H1 (cell line): ENCODE measurements at places on chromosomes 12 and 14. TPM values are rescaled to one million over a fixed set of nuclear protein-coding genes. Genes with fewer than 3 reads are reported as not detected.

Gene SYNDIG1L
- total RNA-seq: 3.0 and 3.5 TPM in 2 replicates

Gene PRPH
- 0.96 and 1.4 TPM in 2 replicates for total RNA-seq

GRCh38 chr12:18419311-18419710 is 158.0 kb downstream of the PIK3C2G start:
- no peak for DNase-seq

DNA sequence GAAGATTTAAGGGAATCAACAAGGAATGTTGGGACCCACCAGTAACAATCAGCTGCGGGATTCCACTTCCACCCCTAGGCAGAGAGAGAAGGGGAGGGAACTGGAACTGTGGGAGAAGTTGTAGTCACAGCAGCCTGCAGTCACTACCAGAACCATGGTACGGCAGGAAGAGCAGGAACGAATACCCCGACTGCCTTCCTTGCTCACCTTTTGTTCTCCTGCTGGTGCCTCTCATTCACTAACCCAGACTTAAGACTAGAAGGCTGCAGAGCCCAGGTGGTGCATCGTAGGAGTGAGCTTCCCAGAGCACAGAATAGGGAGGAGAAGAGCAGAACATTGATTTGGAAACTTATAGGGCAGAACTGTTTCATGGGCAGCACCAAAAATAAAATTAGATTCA is 154.2 kb downstream of the DYRK2 start:
- no peak for DNase-seq

DNA sequence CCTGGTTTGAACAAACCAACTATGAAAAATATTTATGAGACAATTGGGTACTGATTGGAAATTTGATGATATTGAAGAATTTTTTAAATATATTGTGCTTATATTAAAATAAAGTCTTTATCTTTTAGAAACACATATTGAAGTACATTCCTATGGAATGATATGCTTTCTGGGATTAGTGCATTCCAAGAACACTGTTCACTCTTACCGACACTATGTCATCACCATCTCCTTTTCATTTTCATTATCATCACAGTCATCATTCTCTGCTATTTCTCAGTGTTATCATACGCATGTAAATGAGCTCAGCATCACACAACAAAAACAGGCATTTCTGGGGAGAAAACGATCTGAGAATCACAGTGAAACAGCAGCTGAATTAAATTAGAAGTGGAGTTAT is 513.3 kb upstream of the CCDC196 start:
- DNase-seq: no peak

- DNase-seq: no peak
These were observed 21.6 kb upstream of the TMEM229B start for GRCh38 chr14:67510121-67510520.

DNA sequence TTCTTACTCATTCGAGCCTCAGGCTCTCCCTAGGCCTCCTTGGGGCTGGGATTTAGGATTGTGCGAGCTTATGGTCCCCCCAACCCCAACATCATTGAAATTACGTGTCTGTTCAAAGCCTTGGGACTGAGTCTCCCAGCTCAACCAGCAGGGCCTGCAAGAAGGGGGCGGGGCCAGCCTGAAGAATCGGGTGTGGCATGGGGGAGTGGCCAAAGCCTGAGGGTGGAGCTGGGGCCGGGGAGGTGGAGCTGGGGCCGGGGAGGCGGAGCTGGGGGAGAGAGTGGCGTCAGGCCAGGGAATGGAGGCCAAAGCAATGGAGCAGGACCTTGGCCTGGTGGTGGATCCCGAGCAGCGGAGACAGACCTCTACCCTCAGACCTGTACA is 24.3 kb upstream of the HSPB8 start:
- DNase-seq: peak; percentile 98

DNA sequence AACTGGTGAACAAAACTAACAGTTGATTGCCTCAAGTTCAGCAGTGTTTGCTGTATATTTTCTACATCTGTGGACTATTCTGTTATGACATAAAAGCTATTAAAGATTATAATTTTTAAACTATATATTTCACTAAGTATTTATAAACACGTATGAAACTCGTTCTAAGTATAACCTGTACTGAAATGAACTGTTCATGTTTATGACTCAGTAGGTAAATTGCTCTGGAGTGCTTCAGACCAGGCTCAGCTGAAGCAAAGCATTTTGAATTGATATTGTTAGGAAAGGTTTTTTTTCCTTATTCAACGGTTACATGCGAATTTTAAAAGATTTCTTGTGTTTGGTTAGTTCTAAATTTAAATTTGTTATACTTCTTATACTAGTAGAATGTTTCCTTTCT is 151.3 kb downstream of the RAD51B start:
- no peak for DNase-seq

GRCh38 chr14:84087986-84088531 is 1441.9 kb upstream of the FLRT2 start:
- no peak for DNase-seq

DNA sequence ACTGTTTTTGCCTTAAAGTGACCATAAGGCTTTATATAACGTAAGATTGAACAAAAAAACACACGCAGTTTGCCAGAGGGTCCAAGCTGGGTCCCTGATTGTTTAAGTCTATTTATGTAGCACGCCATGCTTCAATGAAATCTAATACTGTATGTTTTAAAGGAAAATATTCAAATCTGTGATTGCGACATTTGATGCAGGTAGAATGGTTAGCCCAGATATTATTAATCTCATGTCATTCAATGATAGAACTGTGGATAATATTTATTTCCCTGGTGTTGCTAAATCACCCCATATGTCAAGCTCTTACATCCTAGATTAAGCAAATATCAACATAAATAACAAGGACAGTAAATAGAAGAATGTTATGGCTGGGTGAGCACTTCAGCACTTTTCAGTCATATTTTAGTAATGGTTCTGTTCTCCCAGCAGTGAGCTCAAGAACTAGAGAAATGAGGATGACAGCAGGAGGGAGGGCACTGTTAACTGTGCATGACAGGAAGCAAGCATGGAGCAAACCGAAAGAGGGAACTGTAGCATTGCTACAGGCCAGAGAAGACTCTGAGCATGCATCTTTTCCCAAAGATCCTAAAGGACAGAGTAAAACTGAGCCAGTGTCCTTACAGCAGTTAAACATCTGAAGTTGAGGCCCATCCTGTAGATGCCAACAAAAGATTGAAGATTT is 465.7 kb upstream of the MGAT4C start:
- DNase-seq: no peak

DNA sequence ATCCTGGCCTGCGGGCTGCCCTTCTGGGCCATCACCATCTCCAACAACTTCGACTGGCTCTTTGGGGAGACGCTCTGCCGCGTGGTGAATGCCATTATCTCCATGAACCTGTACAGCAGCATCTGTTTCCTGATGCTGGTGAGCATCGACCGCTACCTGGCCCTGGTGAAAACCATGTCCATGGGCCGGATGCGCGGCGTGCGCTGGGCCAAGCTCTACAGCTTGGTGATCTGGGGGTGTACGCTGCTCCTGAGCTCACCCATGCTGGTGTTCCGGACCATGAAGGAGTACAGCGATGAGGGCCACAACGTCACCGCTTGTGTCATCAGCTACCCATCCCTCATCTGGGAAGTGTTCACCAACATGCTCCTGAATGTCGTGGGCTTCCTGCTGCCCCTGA is 15.4 kb upstream of the BDKRB1 start:
- DNase-seq: no peak
